ENCODE measurements at places on chromosomes 6 and 20.

DNA sequence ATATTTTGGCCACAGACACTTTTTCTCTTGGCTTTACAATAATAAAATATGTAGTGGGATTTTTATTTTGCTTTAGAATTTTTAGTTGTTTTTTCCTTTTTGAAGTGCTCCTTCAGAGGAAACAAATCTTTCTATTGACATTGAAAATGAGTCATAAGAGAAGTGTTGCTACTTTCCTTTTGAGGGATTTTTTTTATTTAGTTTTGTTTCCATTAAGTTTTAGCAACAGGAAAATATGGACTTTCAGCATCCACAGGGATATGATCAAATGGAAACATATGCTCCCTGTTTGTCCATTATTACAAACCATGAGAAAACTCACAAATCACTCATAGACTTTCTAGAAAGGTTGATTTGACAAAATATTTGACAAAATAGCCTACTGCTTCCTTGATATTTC lies 65.3 kb upstream of the BMP2 start:
- no peak for DNase-seq

GRCh38 chr6:20647585-20647984 lies 113.3 kb downstream of the CDKAL1 start:
- no peak for DNase-seq

GRCh38 chr6:36546308-36546919 lies 865 bp downstream of the STK38 start:
- DNase-seq = no peak

GRCh38 chr20:17680836-17681725 lies 961 bp downstream of the RRBP1 start:
- DNase-seq = peak; percentile 56

DNA sequence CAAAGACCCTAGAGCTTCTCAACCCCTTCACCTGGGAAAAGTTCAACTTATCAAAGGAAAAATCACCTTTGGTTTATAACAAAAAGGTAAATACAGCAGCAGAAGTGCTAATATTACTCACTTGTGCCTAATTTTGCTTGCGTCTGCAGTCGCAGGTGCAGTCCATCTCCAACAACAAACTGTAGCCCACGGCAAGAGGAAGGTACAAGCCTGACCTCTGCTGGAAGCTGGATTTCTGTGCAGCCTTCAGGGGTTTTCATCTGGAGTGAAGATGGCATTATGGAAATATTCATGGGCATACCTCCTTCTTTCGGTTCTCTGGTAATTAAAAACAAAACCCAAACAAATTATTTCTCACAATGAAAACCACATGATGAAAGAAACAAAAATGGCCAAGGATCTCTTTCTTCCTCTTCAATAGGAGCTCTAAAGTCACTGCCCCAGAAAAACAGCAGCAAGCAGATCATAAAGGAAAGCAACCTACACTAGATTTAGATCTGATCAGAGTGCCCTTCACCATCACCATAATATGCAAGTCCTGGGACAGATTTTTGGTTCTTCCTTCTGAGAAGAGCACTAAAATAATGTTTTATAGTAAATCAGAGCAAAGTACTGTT lies 7.8 kb downstream of the UBE3D start:
- DNase-seq = no peak

DNA sequence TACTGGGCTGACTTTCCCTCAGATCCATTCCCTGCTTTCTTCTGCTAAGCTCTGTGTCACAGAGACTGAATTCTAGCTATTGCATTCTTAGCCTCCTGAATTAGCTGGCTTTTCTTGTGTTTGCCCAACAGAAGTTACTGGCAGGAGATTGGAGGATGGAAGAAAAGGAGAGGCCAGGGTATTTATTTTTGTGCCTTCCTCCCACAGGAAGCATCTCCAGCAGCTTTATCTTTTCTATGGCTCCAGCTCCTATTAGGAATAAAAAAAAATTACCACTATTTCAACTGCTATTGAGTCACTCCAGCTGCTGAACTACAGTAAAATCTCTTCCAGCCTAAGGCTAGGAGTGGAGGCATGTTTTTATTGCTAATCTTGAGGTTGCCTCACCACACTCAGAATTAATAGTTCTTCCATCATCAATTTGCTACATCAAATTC lies 492.4 kb downstream of the RFPL4B start:
- DNase-seq = no peak

- DNase-seq = no peak
These were observed 175.4 kb upstream of the ZNF217 start for GRCh38 chr20:53769041-53769440.

- no peak for DNase-seq
These were observed 133.5 kb downstream of the GPX5 start for GRCh38 chr6:28659250-28659566.

GRCh38 chr6:42984924-42985475 lies 630 bp downstream of the PPP2R5D start:
- no peak for DNase-seq

All from stimulated activated CD8-positive, alpha-beta memory T cell treated with anti-CD3 and anti-CD28 coated beads, Interleukin-4, amount 100 ng/mL, for 4 hours (primary cell).